ENCODE measurements at places on chromosomes 2 and 18.

- DNase-seq = no peak
Measured at GRCh38 chr2:72276356-72276755, 128.7 kb upstream of the CYP26B1 start.

DNA sequence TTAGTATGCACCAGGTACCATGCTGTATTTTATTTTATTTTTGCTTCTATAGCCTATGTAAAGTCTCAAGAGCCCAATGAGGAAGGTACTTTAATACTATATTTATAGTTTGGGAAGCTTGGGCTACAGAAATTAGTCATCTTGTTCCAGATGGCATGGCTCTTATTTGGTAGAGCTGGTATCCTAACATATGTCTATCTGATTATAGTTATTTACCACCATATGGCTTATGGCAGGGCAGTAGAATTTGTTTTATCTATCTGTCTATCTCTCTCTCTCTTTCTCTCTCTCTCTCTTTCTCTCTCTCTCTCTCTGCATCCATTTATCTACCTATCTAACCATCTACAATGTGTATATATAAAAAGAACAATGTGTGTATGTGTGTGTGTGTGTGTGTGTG, 1293.7 kb upstream of the SLC39A10 start:
- no peak for DNase-seq

GRCh38 chr2:8564475-8564874, 117.4 kb upstream of the ID2 start:
- peak; percentile 24 for DNase-seq

DNA sequence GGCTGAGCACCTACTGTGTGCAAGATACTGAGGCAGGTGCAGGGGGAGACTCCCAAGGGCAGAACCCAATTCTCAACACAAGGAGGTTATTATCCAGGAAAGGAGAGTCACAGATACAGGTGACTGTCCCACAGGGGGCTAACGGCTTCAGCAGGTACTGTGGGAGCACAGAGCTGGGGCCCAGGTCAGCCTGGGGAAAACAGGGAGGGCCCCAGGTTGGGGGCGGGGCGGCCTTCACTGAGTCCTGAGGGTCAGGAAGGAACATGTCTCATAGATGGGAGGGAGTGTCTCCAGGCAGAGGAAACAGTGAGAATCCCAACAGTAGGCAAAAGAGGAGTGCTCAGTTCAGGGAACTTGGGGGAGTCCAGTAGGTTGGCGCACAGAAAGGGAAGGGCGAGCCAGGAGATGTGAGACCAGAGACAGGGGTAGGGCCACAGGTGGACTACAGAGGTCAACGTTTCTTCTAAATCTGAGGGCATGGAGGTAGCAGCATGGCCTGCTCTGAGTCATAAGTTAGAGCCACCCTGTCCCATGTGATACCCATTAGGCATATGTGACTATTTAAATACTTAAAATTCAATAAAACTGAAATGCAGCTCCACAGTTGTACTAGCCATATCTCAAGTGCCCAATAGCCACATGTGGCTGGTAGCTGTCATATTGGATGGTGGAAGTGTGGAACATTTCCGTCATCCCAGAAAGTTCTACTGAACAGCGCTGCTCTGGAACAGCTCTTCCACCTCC, 157.2 kb downstream of the TTC32 start:
- DNase-seq = no peak

GRCh38 chr2:201715459-201715858, 17.0 kb upstream of the MPP4 start:
- no peak for DNase-seq

GRCh38 chr2:10097352-10098148, 17.3 kb upstream of the CYS1 start:
- DNase-seq = no peak

- no peak for DNase-seq
Measured at GRCh38 chr2:153622285-153622684, 143.7 kb upstream of the RPRM start.

- DNase-seq = no peak
Measured at GRCh38 chr2:69087912-69088240, 74.9 kb downstream of the ANTXR1 start.

- DNase-seq = no peak
Measured at GRCh38 chr2:198659096-198659870, 798.5 kb downstream of the SATB2 start.

DNA sequence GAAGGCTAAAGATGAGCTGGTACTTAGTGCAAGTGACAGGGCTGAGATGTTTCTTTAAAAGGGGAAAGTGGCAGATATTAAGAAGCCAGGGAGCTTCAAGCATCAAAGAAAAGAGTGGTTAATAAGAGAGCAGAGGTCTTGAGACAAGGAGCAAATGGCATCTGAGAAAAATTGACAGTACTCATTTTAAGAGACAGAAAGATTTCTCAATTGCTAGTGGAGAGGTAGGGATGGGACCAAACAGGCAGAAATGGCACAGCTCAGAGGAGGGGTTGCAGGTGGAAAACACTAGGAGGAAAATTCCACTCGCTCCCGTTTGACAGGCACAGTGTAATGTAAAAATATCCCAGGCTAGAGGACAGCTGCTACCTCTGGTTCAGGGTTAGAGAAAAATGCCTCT, 593.4 kb upstream of the LRATD1 start:
- no peak for DNase-seq

GRCh38 chr2:12705742-12706141, 11.0 kb upstream of the TRIB2 start:
- DNase-seq = no peak

GRCh38 chr2:172972005-172972619, 103.5 kb upstream of the MAP3K20 start:
- no peak for DNase-seq

DNA sequence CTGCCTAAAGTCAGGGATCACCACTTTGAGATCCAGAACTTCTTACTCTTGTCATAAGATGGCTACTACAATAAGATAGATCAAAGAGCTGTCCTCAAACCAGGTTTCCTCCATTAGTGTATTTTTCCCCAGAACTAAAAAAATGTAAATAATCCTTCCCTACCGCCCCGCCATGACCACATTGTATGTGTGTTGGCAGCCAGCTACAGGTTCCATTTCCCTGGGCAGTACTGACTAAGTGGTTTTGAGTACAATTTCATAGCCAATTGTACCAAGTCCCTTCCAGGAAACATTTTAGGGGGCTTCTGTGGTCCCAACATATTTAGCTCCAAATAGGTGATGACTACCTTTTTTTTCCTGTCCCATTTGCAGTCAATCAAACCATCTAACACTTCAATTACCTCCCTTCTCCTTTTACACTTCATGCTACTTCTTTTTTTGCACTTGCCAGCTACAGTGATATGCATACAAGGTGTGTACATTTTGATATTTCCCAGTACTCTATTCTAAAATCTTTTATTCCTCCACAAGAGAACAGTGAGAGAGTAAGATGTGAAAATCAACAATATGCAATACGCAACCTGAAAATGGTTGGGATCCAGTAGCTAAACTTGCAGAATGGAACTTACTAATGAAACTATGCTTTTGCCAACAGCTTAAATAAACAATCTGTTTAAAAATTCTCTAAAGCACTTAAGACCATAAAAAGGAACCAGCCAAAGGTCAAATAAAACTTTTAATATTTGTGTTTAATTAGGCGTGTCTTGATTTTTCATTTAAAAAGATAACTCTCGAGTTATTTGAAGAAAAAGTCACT, 3.9 kb downstream of the PUM2 start:
- no peak for DNase-seq

DNA sequence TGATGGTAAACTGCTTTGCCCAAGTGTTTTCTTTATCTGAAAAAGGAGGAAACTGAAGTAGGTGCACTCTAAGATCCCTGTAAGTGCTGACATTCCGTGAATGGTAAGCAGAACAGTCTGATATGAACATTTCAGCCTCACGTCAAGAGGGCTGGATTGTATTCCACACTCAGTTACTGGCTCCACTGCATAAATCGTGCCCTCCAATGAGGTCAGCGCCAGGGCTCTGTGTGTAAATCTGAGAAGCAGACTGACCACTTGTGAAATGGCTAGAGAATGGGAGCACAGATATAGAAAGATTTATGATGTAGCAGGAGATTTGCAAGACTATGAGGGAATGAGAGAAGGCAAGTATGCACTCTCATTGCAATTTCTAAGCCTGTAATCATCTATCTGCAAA, 153.0 kb downstream of the ICOS start:
- DNase-seq = no peak

DNA sequence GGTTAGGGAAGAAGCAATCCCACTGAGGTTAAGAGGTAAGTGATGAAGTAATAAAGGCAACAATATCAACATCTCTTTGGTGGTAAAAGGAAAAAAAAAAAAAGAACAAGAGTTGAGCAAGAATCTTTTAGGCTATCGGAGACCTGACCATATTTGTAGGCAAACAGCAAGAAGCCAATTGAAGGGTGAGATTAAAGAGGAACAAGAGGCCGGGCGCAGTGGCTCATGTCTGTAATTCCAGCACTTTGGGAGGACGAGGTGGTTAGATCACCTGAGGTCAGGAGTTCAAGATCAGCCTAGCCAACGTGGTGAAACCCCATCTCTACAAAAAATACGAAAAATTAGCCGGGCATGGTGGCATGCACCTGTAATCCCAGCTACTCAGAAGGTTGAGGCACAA, 11.3 kb downstream of the VPS54 start:
- no peak for DNase-seq

GRCh38 chr2:130728549-130729316, at the start of gene GPR148:
GPR148 (plus strand) TSS chr2:130729070; CDS start chr2:130729152, 82 bp downstream.
- DNase-seq = no peak

GRCh38 chr2:76953733-76954347, 568.3 kb downstream of the LRRTM4 start:
- DNase-seq = peak; percentile 39

DNA sequence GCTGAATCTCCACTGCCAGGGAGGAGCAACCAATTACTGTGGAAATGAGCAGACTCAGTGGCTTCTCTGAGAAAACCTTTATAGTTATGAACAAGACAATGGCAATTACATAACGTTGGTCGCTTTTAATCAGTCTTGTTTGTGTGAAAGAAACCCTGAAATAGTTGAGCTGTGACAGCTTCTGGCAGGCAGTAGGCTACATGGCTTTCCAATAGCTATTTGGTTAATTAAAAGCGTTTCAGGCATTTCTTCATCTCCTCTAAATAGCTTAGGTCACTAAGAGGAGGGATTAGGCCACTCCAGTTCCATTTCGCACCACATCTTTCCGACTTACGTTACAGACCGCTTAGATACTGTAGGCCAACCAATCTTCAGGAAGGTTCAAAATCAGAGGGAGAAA, 794.4 kb upstream of the ID2 start:
- no peak for DNase-seq

GRCh38 chr18:48293954-48294898, 115.0 kb downstream of the ZBTB7C start:
- DNase-seq = peak; percentile 40

GRCh38 chr2:24597181-24597870, 106.3 kb downstream of the NCOA1 start:
- no peak for DNase-seq

DNA sequence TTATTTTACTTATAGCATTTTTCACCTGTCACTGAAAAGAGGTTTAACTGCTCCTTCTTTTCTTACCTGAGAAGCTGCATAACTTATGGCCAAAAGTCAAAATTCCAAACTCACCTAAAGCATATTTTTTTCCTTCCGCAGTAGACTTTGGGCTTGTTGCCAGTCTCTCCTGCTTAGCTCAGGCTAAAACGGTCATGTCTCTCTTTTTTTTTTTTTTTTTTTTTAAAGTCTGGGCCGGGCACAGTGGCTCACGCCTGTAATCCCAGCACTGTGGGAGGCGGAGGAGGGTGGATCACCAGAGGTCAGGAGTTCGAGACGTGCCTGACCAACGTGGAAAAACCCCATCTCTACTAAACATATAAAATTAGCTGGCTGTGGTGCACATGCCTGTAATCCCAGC, 113.5 kb downstream of the RTN4 start:
- no peak for DNase-seq

DNA sequence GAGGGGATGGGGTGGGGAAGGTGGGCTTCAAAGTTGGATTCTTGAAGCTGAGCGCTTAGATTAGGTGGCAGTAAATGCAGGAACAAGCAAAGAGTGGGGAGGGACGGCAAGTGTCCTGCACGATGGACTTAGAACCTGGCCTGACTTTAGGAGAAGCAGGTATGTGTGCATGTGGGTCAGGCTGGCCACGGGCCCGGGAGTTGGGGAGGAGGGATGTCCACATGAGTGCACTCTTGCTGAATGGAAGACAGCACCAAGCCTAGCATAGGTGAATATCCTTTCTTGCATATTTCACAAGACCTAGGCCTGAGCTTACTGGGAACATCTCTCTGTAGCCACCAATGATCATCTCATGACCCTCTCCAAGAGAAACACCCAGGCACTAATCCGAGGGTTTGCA, 96.1 kb downstream of the DDX1 start:
- no peak for DNase-seq

GRCh38 chr18:55376387-55376786, 211.6 kb downstream of the TCF4 start:
- no peak for DNase-seq

GRCh38 chr2:20439193-20439475, 7.7 kb upstream of the RHOB start:
- DNase-seq = peak; percentile 41

GRCh38 chr2:220078439-220078838, 451.0 kb downstream of the SLC4A3 start:
- no peak for DNase-seq

DNA sequence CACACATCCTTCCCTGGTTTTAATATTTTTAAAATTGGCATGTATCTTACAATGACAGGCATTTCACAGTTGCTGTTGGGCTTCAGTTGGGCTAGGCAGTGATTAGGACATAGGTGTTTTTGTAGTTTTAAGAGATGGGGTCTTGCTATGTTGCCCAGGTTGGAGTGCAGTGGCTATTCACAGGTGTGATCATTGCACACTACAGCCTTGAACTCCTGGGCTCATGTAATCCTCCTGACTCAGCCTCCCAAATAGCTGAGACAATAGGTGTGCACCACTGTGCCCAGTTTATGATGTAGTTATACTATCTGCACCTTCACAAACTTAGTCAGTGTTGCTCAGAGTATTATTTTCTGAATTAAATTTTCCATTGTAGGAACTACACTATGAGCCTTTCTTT, 43.3 kb downstream of the PCARE start:
- DNase-seq = no peak

DNA sequence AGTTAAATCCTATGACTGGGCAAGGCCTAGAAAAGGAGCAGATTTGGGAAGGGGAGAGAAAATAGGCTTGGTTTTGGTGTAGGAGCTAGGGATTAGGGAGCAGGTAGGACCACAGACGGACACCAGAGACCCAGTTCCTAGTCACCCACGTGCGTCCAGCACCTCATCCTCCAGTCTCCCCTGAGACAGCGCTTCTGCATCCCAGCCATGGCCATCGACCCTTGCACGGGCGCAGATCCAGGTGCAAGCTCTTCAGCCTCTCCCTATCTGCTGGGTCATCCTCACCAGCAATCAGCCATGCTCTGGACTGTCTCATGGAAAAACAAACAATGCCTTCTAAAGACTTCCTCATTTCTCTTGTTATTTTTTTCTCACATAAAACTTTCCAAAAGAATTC, 246.8 kb upstream of the RAB6C start:
- peak; percentile 26 for DNase-seq

DNA sequence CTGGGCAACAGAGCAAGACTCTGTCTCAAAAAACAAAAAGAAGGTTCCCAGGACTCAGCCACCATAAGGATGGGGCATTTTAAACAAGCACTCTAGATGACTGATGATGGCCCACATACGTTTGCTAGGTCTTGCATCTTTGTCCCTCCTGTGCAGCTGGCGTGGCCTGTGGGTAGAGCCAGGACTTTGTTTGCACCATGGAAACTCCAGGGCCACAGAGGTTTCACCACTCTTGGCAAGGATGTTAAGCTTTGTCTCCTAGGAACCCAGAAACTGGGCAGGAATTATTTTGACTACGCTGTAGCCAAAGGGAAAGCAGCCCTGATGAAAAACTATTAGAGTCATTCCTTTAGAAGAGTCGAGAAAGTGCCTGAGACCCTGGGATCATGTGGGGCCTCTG, 75.3 kb upstream of the STPG4 start:
- DNase-seq = peak; percentile 61

All from ureter (tissue), 1 donor.